ENCODE measurements at places on chromosomes 1 and 21. TPM values are rescaled to one million over a fixed set of nuclear protein-coding genes. Genes with fewer than 3 reads are reported as not detected.

DNA sequence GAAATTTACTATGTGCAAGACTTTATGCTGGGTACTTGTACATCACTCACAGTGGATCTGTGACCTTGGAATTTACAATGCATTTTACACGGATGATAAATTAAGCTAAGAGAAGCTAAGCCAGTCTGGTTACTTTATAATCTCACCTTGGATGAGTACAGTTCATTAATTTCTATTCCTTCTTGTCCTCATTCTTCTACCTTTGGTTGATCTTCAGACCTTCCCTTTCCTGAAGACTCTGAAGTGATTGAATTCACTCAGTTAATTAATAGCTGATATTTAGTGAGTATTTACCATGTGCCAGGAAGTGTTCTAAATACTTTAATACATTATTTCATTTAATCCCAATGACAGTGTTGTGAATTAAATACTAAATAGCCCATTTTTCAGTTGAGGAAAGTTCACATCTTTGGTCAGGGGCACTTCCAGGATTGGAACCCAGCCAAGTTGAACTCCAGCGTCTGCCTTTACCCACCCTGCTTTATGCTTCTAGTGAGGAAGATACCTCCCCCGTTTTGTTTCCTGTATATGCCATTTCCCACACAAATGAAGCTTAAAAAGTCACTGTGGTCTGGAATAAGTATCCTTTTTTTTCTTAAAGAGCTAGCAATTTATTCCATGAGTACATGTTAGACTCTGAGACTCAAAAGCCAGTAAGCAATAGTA lies 146.6 kb downstream of the TLR5 start:
- peaks cover 25% of the 10 kb centered on the region for H3K36me3 ChIP-seq
- no peaks in the 10 kb centered on the region for H3K27me3 ChIP-seq
- peaks cover 5% of the 10 kb centered on the region for H3K4me1 ChIP-seq
- H3K27ac ChIP-seq = no peak overlapping the region
- no peak overlapping the region for H3K4me3 ChIP-seq

- no peaks in the 10 kb centered on the region for H3K4me1 ChIP-seq
- no peaks in the 10 kb centered on the region for H3K27me3 ChIP-seq
- no peak overlapping the region for H3K4me3 ChIP-seq
- no peak overlapping the region for H3K27ac ChIP-seq
These were observed 26.9 kb upstream of the DDR2 start for GRCh38 chr1:162605225-162605927.

Gene DNAJC28
- 4.2 TPM for total RNA-seq

Gene NGF
- 4.0 TPM for total RNA-seq

Gene AKNAD1
- not detected for total RNA-seq

GRCh38 chr1:218711001-218711400 lies 365.9 kb downstream of the TGFB2 start:
- DNase-seq = no peak
- H3K27ac ChIP-seq = no peak overlapping the region
- no peaks in the 10 kb centered on the region for H3K27me3 ChIP-seq
- no peaks in the 10 kb centered on the region for H3K36me3 ChIP-seq
- H3K4me3 ChIP-seq = no peak overlapping the region
- no peaks in the 10 kb centered on the region for H3K4me1 ChIP-seq

DNA sequence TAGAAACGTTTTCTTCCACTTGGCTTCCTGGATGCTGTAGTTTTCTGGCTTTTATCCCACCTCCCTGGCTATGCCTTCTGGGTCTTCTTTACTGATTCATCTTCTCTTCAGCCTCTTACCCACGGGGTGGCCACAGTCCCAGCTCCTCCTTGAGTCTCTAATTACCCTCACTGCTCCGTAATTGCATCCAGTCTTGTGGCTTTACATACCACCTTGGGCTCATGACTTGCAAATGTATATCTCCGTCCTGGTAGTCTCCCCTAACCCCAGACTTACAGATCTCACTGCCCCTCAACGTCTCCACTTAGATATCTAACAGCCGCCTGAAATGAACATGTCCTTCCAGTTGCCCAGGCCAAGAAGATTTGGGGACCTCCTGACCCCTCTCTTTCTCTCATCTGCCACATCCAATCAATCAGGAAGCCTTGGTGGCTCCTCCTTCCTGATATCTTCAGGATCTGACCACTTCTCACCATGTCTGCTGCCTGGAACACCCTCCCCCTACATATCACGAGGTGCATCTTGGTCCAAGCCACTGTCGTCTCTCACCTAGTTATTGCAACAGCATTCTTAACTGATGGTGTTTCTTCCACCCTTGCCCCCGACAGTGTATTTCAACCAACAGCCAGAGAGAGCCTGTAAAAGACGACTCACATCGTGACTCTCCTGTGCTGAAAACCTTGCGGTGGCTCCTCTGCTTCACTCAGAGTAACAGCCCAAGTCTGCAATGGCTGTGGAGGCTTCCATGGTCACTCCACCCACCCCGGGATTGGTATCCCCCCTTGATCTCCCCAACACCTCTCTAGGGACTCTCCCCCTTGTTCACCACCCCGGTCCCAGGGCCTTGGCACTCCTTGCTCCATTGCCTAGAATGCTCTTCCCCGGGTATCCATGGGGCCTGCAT lies 219.0 kb upstream of the POU3F1 start:
- H3K4me3 ChIP-seq = no peak overlapping the region
- H3K36me3 ChIP-seq = no peaks in the 10 kb centered on the region
- no peaks in the 10 kb centered on the region for H3K4me1 ChIP-seq
- peaks cover 12% of the 10 kb centered on the region for H3K27me3 ChIP-seq

Gene DESI2
- 23.1 TPM for total RNA-seq

DNA sequence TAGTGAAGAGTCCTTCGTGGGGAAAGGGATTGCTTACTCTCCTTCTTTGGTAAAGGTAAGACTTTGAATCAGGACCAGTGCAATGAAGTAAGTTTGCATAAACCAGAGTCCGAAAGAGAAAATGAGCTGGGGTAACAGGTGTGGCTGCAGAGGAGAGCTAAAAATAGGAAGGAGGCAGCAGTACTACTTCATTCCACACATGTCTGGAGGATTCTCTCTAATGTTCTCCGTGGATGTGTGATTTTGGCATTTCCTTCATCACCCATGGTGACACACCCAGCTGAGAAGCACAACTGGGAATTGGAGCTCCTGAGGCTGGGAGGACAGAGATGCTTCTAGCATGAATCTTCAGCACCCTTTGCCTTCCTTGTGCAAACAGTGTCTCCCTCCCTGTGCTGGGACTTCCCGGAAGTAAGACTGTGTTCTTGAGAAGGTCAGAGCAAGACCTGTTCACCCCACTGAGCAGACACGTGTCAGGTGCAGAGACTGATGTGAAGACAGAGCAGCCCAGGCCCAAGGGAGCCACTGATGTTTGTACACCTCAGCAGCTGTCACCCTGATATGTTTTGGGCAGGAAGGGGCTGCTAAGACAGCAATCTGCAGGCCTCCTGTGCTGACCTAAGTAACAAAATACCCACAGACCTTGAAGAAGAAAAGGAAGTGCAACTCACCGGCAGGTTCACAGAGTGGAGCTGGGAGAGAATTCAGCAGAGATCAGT lies 13.3 kb downstream of the FCRL1 start:
- H3K27ac ChIP-seq = no peak overlapping the region
- no peak overlapping the region for H3K4me3 ChIP-seq
- no peaks in the 10 kb centered on the region for H3K36me3 ChIP-seq
- no peaks in the 10 kb centered on the region for H3K4me1 ChIP-seq

Gene SLC25A24
- 22.2 TPM for total RNA-seq

DNA sequence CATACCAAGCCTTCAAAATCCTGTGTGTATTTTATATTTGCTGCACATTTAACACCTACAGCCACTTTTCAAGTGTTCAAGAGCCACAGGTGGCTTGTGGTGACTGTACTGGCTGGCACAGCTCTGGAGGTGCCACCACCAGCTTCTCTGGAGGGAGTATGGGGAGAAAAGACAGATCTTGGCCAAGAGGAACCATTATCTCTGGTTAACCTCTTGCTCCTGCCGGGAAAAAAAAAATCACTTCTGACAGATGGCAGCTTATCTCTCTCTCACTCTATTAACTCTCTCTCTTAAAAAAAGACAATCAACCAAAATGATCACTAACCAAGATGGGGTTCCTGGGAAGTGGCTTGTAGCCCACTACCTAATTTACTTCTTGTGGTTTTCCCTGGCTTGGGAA lies 1.2 kb upstream of the RIIAD1 start:
- H3K27ac ChIP-seq = peak overlapping the region; percentile 86
- H3K27me3 ChIP-seq = peaks cover 15% of the 10 kb centered on the region
- H3K36me3 ChIP-seq = no peaks in the 10 kb centered on the region
- peaks cover 49% of the 10 kb centered on the region for H3K4me1 ChIP-seq
- no peak for DNase-seq
- peak overlapping the region; percentile 74 for H3K4me3 ChIP-seq

DNA sequence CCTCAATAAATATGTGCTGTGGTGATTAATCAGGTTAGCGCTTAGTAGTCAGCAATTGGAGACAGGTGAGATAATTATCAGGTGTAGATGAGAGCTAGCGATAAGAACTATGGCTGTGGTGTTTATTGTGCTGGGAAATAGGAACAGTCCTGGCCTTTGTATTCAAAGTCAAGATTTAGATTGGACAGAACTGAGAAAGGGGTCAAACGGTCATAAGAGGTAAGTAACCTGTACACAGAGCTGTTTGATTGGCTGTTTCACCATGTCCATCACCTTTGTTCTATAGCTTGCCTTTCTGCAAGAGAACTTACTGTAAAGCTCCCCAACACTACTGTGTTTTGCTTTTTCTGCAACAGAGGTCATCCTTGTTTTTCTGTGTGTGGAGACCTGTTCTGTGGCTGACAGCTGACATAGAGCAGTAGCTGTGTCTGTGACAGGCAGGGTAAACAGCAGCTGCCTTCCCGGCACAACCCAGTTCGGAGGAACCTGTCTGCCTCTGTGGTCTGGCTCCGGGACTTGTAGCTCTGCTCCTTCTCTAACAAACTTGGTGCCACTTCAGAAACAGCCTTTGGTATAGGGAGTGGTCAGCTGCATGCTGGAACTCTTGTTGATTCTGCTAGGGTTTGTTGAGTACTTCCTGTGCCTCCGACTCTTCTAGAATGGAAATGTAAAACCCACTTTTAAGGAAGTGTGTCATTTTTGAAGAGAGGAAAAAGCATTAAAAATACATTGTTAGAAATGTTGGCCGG lies 21.1 kb upstream of the CDC42 start:
- H3K27ac ChIP-seq = peak overlapping the region; percentile 47
- H3K36me3 ChIP-seq = peaks cover 18% of the 10 kb centered on the region

- H3K27ac ChIP-seq = no peak overlapping the region
- no peak overlapping the region for H3K4me3 ChIP-seq
- DNase-seq = no peak
These were observed 30.0 kb upstream of the RGL1 start for GRCh38 chr1:183774938-183775337.

Gene ASTN1
- 0.82 TPM for total RNA-seq

DNA sequence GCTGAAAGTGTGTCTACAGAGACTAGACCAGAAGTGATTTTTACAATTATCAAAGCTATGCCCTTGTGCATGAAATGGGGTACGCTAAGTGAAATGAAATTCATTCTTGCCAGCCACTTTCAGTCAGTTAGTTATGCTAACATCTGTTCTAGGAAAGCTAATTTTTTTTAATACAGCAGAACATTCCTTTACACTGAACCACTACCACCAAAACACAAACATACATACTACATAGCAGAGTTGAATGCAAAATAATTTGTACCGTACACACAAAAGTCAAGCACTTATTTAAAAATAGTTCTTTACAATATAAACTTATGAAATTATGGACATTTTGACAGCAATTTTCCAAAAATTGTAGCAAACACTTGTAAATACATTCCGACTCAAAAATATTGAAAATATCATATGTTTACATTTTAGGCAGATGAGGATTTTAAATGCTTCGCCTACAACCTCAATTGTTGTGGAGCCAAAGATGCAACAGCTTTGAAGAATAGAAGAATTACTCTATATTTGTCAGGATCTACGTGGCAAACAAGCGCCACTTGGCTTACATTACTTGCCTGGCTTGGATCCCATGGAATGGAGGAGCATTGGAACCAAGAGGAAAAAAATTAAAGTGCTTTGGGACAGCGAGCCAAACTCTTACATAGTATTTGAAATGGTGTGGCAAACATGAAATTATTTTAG lies 30.6 kb downstream of the WLS start:
- no peak overlapping the region for H3K27ac ChIP-seq
- H3K36me3 ChIP-seq = no peaks in the 10 kb centered on the region
- H3K27me3 ChIP-seq = no peaks in the 10 kb centered on the region
- H3K4me1 ChIP-seq = peaks cover 78% of the 10 kb centered on the region

Gene TINAGL1
- total RNA-seq = 179 TPM

DNA sequence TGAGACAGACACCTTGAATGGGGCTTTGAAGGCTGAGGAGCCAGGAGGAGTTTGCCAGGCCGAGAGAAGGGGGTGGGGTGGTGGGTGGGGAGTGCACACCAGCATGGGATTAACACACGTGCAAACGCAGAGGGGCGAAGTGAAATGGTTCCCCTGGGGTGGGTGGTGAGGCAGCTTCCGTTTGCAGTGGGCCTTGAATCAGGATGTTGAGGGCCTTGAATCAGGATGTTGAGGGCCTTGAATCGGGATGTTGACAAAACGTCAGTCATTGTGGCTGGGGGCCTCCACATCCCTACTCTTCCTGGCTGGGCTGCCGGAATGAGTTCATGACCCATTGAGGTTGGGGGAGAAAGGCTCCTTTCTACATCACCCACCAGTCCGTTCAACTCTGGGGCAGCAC lies 16.6 kb downstream of the LDLRAP1 start:
- peaks cover 51% of the 10 kb centered on the region for H3K36me3 ChIP-seq
- no peak overlapping the region for H3K27ac ChIP-seq
- no peak for DNase-seq
- no peak overlapping the region for H3K4me3 ChIP-seq
- no peaks in the 10 kb centered on the region for H3K27me3 ChIP-seq

Gene TNNT2
- 9,948 TPM for total RNA-seq

Gene MMP23B
- total RNA-seq = 65.0 TPM

Gene TNFAIP8L2
- 3.5 TPM for total RNA-seq

Gene FYB2
- total RNA-seq = 9.1 TPM

GRCh38 chr1:199859491-199859933 lies 168.0 kb upstream of the NR5A2 start:
- no peaks in the 10 kb centered on the region for H3K27me3 ChIP-seq
- no peak overlapping the region for H3K4me3 ChIP-seq
- H3K36me3 ChIP-seq = no peaks in the 10 kb centered on the region
- H3K4me1 ChIP-seq = no peaks in the 10 kb centered on the region

Gene TXLNA
- total RNA-seq = 18.6 TPM

- H3K27me3 ChIP-seq = no peaks in the 10 kb centered on the region
- H3K4me3 ChIP-seq = no peak overlapping the region
- no peak for DNase-seq
- no peaks in the 10 kb centered on the region for H3K36me3 ChIP-seq
- peak overlapping the region; percentile 99 for H3K27ac ChIP-seq
- peaks cover 34% of the 10 kb centered on the region for H3K4me1 ChIP-seq
These were observed 4.1 kb upstream of the IRF2BP2 start for GRCh38 chr1:234614081-234614489.
